Tongue (tissue), 3 donors: ENCODE measurements at places on chromosomes 7 and 10. TPM values are rescaled to one million over a fixed set of nuclear protein-coding genes. Genes with fewer than 3 reads are reported as not detected.

The CYP3A7 gene
- 0.21 TPM for total RNA-seq

The NYAP1 gene
- 2.3 TPM for total RNA-seq

The RBM20 gene
- total RNA-seq = 18.4 TPM

The GFRA1 gene
- total RNA-seq = 122 TPM

The HOXA11 gene
- total RNA-seq = not detected

The PODXL gene
- 43.7 TPM for total RNA-seq
